Stimulated activated CD4-positive, alpha-beta T cell treated with anti-CD3 and anti-CD28 coated beads, Interleukin-4, amount 100 ng/mL, for 4 hours (primary cell): ENCODE measurements at places on chromosomes 1 and 21.

- no peak for DNase-seq
These were observed 108.0 kb downstream of the BRINP2 start for GRCh38 chr1:177278626-177279390.

- DNase-seq, result no peak
These were observed 36.5 kb upstream of the TENT5B start for GRCh38 chr1:27049100-27049499.

- no peak for DNase-seq
These were observed 4.2 kb downstream of the SLAMF7 start for GRCh38 chr1:160743266-160743665.

DNA sequence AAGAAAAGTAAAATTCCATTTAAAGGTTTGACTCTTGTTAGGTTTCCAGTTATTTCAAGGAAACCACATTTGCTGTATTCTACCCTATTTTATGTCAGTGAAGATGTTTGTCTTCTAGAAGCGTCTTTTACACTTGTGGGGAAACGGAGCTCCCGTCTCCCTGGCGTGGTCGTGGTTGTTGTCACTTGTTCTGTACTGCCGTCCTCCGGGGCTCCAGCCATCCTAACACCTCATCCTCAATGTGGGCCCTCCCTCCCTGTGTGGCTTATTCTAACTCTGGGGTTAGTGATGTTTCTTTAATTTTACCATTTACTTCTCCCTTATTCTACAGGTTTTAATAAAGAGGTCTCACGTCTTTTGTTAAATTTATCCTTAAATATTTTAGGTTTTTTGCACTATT lies 52.7 kb upstream of the DIP2A start:
- no peak for DNase-seq

- no peak for DNase-seq
These were observed 50.7 kb downstream of the TM2D1 start for GRCh38 chr1:61674221-61674620.

DNA sequence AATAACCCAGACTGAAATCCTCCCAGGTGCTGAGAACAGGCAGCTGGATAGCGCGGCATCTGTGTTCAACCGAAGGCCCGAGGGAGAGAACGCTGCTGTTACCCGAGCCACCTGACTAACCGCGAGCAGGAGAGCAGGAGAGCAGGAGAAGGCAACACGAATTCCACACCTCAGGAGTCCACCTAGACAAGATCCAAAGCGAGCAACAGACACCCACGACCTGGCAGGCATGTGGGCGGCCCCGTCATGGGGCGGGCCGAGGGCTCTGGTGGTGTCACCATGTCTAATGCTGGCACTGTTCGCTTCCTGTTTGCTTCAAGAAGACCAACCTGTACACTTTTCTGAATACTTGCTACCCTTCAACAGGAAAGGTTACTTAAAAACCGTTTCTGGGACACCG lies 20.9 kb upstream of the SPATC1L start:
- DNase-seq, result no peak

GRCh38 chr21:36429947-36430546 lies 44.9 kb downstream of the CHAF1B start:
- peak; percentile 41 for DNase-seq

- no peak for DNase-seq
These were observed 104.8 kb downstream of the ELAVL4 start for GRCh38 chr1:50213505-50213904.

DNA sequence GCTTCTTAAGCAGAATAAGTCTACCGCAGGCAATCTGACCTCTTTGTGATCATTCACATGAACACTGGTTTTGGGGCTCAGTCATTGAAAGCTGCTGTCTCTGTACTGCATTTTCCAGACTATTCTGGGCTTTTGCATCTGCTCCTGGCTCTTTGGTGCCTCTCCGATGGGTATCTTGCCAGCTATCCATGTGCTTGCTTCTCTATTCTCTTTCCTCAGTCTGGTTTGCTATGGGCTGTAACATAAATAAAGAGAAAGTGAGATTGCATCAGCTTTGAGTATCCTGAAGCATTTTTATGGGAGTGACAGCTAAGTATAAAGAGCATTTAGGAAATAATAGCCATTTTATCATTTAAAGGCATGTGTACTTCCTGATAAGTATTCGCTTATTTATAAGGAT lies 70.7 kb downstream of the C1orf21 start:
- no peak for DNase-seq

DNA sequence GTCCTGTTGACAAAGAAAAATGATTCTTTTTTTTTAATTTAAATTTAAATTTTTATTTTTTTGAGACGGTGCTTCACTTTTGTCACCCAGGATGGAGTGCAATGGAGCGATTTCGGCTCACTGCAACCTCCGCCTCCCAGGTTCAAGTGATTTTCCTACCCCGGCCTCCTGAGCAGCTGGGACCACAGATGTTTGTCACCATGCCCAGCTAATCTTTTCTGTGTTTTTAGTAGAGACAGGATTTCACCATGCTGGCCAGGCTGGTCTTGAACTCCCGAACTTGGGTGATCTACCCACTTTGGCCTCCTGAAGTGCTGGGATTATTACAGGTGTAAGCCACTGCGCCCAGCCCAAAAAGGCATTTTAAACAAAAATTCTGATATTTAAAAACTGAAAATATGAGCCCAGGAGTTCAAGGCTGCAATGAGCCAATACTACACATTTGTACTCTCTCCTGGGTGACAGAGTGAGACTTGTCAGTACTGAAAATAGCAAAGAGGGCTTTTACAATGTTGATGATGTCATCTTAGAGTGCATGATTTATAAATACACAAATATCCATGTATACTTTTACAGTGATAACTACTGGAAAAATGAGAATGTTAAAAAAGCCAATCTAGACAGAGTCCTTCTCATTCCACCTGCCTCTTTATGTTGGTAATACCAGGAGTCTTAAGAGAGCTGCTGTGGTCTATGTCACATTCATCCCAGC lies 56.0 kb upstream of the STUM start:
- DNase-seq, result no peak

- no peak for DNase-seq
These were observed 5.7 kb upstream of the ELF3 start for GRCh38 chr1:202004711-202005110.

DNA sequence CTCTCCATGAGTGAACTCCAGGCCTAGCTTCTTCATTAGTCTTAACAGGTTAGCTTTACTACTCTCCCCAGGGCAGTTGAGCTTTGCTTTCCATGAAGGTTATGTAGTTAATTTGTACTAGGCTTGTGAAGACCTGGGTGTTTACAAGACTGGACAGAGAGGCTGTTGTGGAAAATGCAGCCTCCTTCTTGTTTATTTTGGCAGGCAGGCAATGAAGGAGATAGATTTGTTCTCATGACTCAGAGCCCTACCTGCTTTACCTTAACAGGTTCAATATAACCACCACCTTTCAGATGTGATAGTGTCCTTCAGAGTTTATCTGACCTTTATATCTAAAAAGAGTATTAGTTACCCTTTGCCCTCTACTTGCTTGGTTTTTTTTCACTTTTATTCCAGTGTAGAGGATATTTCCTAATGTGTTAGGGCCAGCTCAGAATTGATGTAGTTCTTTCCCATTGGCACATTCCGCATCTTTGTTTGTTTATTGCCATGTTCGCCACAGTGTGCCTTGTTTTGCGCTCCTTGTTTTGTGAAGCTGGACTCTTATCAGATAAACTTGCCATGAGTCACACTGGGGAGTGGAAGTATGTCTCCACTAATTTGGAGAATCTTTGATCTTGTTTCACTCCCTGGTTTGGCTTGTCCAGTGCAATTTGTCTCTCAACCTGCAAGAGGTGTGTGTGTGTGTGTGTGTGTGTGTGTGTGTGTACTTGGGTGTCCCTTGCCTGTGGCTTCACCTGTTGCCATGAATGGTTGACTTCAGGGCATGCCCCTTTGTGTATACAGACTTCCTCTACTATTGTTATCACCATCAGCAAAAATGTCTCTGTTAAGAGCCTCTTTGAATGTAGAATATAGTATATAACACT lies 87.4 kb upstream of the MACF1 start:
- DNase-seq, result no peak

DNA sequence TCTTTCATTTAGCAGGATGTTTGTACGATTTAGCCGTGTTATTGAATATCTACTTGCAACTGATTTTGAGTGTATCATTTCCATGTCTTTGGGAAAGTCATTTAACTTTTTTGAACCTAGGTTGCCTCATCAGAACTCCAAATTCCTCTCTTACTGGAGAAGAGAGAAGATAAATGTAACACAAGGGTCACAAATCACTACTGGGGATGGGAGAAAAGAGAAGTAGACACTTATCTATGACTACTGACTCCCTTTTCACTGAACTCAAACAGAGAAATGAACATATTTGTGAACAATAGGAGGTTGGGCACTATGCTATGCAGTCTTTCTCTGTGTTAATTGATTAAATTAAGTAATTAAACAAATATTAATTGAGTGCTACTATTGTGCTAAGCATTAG lies 42.2 kb downstream of the TENT5C start:
- no peak for DNase-seq

GRCh38 chr1:232252546-232253118 lies 377.3 kb downstream of the SIPA1L2 start:
- DNase-seq, result no peak

DNA sequence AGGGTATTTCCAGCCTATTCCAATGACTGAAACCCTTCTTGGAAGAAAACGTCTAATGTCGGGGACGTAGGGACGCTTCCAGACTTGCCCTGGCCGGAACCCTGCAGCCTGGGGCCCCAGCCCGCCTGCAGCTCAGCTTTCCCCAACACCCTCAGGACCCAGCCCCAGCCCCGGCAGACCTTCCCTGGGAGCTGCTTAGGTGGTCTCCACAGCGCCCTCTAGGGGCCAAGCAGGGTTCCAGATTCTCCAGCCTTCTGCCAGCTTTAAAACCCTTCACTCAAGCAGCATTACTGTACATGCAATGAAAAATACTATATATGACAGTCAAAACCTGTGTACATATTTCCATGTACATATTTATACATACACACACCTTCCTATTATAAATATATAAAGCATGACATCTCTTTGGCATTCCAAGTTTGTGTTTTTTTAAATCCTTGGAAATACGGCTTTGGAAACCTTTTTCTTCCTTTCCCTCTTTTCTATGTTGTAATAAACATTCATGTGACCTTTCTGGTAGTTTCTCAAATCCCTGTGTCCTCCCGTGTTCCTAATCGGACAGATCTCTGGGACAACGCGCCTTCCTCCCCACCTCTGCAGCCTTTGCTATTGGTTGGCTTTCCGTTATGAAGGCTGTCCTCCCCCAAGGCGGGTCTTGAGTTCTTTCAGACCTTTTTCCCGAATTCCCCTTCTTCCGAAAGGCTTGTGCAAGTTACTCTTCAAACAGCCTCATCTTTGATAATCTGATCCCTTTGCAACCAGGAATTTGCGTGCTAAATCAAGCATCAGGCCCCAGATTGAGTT lies 60.3 kb downstream of the STUM start:
- DNase-seq, result peak; percentile 63

DNA sequence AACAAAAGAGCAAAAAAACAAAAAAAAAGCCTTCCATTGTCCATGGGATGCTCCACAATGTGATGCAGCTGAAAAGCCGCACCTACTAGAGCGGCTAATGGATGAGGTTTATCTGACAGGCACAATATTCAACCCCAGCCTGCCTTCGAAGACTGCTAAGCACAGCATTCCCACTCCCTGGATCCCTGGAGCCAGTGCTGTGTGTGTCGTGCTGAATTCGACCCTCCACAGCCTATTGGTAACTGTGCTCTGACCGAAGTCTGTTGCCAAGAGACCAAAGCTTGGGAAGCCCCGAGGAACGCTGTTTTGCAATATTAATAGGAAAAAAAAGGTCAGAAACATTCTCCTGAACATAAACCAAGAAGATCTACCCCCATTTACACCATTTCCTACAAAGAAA lies 57.2 kb upstream of the PUM1 start:
- DNase-seq, result no peak

DNA sequence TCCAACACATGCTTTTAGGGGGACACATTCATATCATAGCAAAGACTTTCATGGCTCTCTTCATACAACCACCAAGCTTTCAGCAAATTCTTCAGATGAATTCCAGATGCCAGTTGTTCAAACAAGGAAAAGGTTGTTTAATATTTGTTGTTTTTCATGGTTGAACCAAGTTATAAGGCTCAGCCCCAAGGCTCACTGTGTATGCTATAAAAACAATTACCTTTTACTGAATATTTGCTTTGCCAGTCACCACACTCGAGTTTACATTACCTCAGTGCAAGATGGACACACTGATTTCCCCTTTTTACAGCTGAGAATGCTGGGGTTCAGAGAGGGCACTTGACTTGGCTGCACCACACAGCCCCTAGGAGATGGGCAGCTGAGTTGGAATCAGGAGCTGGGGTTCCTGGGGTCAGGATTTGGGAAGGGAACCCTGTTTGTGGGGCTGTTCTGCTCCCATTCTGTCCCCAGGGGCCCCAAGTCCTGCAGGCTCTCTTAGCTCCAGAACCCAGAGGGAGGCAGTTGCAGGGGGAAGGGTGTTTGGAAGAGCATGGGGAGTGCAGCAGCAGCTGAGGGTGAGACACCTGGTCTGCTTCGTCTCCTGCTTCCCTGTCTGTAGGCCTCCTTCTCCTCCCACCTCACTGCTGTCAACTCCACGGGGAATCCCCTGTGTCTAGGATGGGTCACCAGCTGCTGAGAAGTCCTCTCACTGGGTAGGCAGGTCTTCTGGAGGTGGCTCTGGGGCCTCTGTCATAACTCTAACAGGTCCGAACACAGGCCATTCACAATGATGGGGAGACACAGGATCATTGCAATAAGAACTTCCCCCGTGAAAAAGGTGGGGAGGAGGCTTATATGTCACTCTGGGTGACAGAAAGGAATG lies 12.8 kb upstream of the TMPRSS2 start:
- no peak for DNase-seq

GRCh38 chr1:15616373-15617172 lies 685 bp upstream of the DDI2 start:
- DNase-seq, result no peak

DNA sequence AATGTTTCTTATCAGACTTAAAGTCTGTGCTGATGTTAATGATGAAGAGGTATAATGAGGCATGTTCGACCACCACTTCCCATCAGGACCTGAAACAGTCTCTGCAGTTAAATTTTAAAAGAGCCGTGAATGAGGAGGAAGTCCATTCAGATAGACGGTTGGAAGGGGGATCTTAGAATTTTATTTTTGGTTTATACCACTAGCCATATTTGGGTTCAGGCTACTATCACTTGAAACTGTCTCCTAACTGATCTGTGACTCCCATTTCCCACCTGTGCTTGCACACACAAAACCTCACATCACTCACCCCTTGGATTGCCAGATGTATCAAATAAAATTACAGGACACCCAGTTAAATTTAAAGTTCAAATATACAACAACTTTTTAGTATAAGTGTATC lies 9.9 kb upstream of the ANKRD13C start:
- no peak for DNase-seq

DNA sequence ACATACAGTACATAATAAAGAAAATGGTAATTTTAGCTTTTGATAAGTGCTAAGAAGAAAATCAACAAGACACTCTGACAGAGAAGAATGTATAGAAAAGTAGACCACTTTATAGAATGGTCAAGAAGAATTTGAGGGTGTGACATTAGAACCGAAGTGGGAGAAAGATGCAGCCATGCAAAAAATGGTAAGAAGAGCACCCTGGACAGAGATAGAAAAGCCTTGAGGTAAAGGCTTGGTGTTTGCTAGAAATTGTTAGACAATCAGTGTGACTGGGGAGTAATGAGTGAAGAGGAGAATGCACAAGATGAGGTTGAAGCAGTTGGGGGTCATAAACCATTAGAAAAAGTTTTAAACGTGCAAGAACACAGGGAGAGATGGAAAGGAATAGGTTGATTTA lies 23.5 kb downstream of the MAEL start:
- DNase-seq, result no peak
